ENCODE measurements at places on chromosomes 12 and 14. TPM values are rescaled to one million over a fixed set of nuclear protein-coding genes. Genes with fewer than 3 reads are reported as not detected.
A peak's percentile ranks its signal among the peaks of the same experiment; 100 is the strongest.

DNA sequence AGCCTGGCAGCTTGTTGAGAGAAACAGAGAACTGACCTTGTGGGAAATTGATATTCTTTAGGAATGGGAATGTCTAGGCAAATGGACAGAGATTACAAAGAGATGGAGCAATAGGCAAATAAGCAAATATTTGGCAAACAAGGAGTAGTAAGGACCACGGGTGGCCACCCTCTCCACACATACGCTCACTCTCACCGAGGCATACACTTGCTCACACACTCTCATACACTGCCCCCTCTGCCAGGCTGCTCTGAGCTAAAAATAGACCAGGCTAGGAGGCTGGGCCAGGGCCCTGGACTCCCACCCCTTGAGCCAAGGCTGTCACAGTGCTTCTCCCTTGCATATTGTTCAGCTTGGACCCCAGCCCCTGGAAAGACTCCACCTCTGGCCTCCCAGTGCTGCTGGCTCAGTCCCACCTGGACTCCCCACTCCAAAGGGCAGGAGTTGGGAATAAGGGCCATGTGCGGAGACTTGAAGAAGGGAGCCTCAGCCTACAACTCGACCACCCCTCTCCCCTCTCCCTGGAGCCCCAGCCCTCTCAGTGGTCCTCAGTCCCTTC is 1.1 kb downstream of the PPP1R1A start:
- no peak for DNase-seq
- H3K27me3 ChIP-seq, result peaks cover 65% of the 10 kb centered on the region
- no peaks in the 10 kb centered on the region for H3K36me3 ChIP-seq
- no peak overlapping the region for H3K27ac ChIP-seq
- H3K4me1 ChIP-seq, result no peaks in the 10 kb centered on the region
- no peak overlapping the region for H3K4me3 ChIP-seq

DNA sequence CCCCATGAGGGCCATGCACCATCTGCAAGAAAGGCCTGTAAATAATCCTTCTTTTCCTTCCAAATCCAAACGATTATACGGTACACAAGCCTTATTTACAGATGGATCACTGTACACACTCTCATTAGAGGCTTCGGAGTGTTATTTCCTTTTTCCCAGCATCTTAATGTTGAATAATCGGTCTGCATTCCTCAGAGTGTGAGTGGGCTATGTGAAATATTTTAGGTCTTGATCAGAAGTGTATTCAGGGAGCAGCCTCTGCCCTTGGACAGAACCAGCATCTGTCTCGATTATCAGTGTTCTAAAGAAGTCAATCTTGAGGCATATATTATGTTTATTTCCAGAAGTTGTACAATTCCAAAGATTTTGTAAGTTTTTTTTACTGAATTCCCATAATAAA is 340.6 kb downstream of the SEC23A start:
- no peaks in the 10 kb centered on the region for H3K36me3 ChIP-seq
- H3K4me3 ChIP-seq, result no peak overlapping the region
- DNase-seq, result no peak
- no peak overlapping the region for H3K27ac ChIP-seq

- DNase-seq, result peak; percentile 3
- no peak overlapping the region for H3K4me3 ChIP-seq
- no peaks in the 10 kb centered on the region for H3K27me3 ChIP-seq
- no peaks in the 10 kb centered on the region for H3K4me1 ChIP-seq
These were observed 36.6 kb upstream of the PIK3C2G start for GRCh38 chr12:18224745-18225144.

DNA sequence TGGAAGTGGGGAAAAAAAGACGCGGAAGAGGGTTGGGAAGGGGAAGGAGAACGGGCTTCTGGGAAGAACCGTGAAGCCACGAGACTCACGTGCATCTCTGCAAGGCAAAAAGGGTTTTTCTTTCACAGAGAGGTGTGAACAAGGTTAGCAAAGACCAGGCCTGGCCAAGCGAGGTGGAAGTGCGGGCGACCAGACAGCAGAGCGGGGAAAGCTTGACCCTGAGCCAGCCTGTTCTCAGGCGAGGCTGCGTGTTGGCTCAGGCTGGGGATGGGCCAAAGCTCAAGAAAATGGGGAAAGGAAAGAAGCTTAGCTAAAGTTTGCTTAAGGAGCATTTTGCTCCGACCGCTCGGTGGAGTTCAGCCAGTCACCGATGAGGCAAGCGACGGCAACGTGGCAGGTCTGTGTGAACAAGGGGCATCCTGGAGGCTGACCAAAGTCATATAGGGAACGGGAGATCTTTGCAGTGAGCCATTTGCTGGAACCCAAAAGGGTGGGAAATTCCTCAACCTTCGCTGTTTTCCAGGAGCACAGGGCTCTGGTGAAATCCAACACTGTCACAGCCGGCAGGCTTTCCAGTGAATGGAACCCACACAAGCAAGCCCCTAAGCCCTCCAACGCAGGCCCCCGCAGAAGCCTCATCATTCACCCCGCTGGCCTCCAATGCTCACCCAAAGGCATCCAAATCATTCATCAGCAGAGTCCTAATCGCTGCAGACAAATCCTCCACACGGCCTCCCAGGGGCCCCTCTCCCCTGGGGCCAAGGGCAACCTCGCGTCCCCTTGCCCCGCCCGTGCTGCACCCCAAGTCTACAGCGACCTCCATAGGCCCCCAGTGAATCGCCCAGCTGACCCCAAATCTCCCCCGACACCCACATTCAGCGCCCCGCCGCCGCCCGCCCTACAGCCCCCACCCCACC is 754 bp downstream of the ZNF605 start:
- peaks cover 23% of the 10 kb centered on the region for H3K27me3 ChIP-seq
- DNase-seq, result peak; percentile 53
- peak overlapping the region; percentile 91 for H3K27ac ChIP-seq
- H3K4me3 ChIP-seq, result peak overlapping the region; percentile 95
- peaks cover 47% of the 10 kb centered on the region for H3K36me3 ChIP-seq
- H3K4me1 ChIP-seq, result peaks cover 17% of the 10 kb centered on the region

DNA sequence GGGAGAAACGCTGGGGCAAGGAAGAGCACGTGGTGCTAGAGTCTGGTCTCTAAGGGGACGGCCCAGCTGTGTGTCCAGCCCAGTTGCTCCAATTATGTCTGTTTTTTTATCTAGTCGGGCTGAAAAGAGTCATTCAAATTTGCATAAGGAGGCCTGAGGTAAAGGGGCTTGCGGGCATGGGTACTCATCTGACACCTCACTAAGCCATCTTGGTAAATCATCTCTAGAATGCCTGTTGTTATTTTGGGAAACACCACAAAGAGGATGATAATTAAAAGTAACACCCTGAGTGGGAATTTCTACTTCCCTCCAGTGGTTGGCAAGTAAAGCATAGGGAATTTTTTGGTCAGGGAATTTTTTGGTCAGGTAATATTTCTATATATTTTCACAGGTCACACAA is 196.1 kb upstream of the ALG10B start:
- no peak for DNase-seq
- no peaks in the 10 kb centered on the region for H3K27me3 ChIP-seq
- no peaks in the 10 kb centered on the region for H3K36me3 ChIP-seq
- H3K4me3 ChIP-seq, result no peak overlapping the region
- H3K27ac ChIP-seq, result no peak overlapping the region

DNA sequence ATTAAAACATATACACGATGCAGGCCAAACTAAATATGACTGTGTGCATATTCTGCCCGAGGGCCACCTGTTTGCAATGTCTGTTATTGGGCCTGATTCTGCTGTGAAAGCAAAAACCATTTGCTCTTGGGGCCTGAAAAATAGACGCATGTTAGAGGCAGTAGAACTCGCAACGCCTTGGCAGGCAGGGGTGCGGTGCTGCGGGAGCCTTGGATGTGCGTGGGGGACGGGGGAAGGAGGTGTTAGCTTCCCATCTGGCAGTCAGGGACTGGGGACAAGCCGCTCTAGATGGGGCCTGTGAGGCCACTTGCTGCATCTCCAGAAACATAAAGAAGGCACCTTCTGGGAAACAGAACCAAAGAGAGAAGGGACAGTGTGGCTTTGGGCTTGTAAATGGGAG is 216.3 kb downstream of the PHETA1 start:
- peaks cover 40% of the 10 kb centered on the region for H3K27me3 ChIP-seq
- no peak for DNase-seq
- H3K36me3 ChIP-seq, result no peaks in the 10 kb centered on the region
- H3K4me1 ChIP-seq, result no peaks in the 10 kb centered on the region

DNA sequence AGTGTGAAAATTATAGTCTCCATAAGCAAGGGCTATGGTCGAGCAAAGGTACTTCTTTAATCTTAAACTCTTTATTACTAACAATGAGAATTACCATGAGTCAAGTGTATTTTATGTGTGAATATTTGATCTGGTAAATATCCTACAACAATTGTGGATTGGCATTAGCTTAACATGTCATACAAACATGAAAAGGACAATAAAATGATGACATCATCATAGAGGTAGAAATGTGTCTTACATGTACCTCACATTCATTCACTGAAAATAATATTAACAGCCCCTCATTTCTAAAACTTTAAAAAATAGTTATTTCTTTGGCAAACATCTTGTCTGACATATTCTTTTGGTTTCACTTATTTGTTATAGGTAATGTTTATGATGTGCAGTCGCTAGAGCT is 355.0 kb downstream of the NAV3 start:
- H3K27ac ChIP-seq, result peak overlapping the region; percentile 84
- H3K4me3 ChIP-seq, result 0 out of 2 replicates have a peak overlapping the region, but pooled peaks have one; percentile 54
- peaks cover 69% of the 10 kb centered on the region for H3K36me3 ChIP-seq
- peaks cover 75% of the 10 kb centered on the region for H3K4me1 ChIP-seq

DNA sequence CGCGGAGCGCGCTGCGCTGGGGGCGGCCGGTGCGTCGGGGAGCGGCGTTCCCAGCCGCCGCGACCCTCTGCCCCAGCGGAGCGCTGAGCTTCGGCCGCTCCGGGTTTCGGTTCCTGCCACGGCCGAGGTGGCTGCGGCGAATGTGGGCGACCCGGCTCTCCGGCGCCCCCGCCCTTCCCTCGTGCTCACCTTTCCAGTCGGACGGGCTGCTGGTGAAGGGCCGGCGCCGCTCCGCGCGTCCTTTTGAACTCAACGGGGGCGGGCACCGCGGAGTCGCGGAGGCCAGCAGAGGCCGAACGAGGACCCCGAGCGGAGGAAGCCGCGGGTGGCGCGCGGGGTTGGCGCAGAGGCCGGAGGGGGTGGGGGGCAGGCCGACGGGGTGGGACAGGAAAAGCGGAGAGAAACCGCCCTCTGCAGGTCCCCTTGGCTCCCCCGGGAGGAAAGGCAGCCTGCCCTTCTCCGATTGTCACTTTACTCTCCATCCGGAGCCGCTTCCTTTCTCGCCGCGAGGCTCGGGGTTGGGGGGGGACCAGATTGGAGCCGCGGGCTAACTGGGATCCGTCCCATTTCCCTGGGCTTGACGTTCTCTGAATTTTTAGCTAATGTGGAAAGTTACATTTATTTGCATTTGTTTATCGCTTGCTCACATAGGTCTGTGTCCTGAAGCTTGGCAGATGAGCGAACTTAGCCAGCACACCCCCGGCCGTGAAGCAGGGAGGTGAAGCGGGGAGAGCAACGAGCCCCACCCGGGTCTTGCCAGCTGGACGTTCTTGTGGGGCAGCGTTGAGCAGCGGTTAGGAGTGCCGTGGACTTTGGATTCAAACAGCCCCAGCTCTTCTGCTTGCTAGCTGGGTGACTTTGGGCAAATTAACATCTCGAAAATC is at the start of gene SMAGP:
SMAGP (minus strand) TSS at position 349 of the 884 bp plus-strand sequence. CDS start 1,137 bp downstream, outside the sequence.
- peak; percentile 22 for DNase-seq
- peak within 1 kb of the TSS; percentile 97 for H3K4me3 ChIP-seq
- peaks cover 10% of the 10 kb centered on the region for H3K36me3 ChIP-seq

DNA sequence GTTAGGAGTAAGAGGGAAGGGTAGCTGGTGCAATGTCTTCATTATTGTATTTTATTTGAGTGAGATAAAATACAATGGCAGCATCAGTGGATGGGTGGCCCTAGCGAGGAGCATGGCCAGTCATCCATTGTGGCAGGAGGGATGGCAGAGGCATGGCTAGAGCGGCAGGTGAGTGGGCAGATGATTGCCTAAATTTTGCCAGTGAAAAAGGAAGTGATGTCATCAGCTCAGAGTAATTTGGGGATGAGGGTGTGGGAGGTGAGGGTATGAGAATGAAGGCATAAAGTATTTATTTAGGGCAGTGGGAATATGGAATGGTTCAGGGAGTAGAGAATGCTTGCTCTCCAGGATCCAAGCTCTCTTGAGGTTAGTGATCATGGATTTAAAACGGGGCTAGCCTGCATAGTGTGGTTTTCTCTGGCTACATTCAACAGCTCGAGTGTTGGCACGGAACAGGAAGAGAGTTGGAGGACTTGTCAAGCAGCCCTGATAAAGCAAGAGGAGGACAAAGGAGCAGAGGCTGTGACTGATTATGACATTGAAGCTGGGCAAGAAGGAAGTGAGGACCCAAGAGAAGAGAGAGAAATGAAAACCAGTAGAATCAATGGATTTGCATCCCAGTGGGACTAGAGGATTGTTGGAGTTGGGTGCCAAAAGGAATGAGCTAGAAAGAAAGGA is 18.7 kb upstream of the SERPINA6 start:
- DNase-seq, result no peak
- no peaks in the 10 kb centered on the region for H3K27me3 ChIP-seq
- H3K27ac ChIP-seq, result peak overlapping the region; percentile 3
- peak overlapping the region; percentile 24 for H3K4me3 ChIP-seq
- peaks cover 5% of the 10 kb centered on the region for H3K36me3 ChIP-seq
- peaks cover 34% of the 10 kb centered on the region for H3K4me1 ChIP-seq

DNA sequence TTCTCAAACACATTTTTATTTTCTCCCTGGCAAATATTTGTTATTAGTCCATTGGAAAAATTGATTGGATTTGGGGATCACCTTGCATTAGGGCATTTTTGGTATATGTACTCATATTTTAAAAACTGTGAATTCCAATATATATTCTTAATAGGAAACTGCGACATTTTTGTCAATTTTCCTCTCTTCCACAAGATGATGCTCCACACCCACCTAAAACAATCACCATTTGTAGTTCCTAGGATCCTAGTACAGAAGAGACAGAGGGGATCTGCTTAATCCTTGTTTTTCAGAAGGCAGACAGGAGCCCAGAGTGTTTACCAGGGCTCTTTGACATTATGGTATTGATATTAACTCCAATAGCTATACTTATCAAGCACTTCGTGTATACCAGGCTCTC is 22.8 kb upstream of the OASL start:
- peak; percentile 6 for DNase-seq
- peaks cover 24% of the 10 kb centered on the region for H3K27me3 ChIP-seq
- H3K36me3 ChIP-seq, result no peaks in the 10 kb centered on the region

GRCh38 chr12:112308652-112309051 is 73.6 kb downstream of the HECTD4 start:
- H3K4me3 ChIP-seq, result no peak overlapping the region
- H3K27me3 ChIP-seq, result no peaks in the 10 kb centered on the region
- no peak overlapping the region for H3K27ac ChIP-seq
- peaks cover 9% of the 10 kb centered on the region for H3K36me3 ChIP-seq
- peaks cover 20% of the 10 kb centered on the region for H3K4me1 ChIP-seq

DNA sequence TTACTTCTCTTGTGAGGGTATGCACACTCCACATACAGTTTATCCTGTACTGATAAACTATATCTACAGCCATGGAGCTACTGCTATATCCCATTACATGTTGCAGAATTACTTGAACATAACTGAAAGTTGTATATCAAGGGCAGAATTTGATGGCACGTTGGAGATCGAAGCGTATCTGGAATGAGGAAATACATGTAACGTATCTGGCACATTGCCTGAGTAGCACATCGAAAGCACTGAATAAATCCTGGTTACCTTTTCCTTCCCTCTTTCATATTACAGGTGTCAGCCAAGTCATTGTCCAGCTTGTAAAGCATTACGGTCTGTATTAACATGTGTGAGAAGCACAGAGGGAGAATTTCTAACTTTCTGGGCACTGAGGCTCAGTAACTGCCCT is 42.1 kb upstream of the LIN7A start:
- no peaks in the 10 kb centered on the region for H3K36me3 ChIP-seq
- no peak overlapping the region for H3K27ac ChIP-seq
- DNase-seq, result no peak
- peaks cover 2% of the 10 kb centered on the region for H3K27me3 ChIP-seq
- no peaks in the 10 kb centered on the region for H3K4me1 ChIP-seq

- no peaks in the 10 kb centered on the region for H3K27me3 ChIP-seq
- DNase-seq, result no peak
- H3K36me3 ChIP-seq, result no peaks in the 10 kb centered on the region
These were observed 16.6 kb downstream of the GLRX5 start for GRCh38 chr14:95551435-95551834.

HOXC9 gene
- total RNA-seq, result 0.17 TPM

COCH gene
- total RNA-seq, result not detected
